ENCODE measurements at places on chromosomes 3 and 15.

- no peak for DNase-seq
Observed at GRCh38 chr15:60619131-60619530, 140.2 kb upstream of the ICE2 start.

GRCh38 chr3:187770224-187770623, 25.0 kb upstream of the BCL6 start:
- DNase-seq: peak; percentile 67

- no peak for DNase-seq
Observed at GRCh38 chr3:85977615-85978338, 1013.2 kb downstream of the VGLL3 start.

GRCh38 chr3:101876142-101876541, 26.8 kb downstream of the NFKBIZ start:
- DNase-seq: no peak

DNA sequence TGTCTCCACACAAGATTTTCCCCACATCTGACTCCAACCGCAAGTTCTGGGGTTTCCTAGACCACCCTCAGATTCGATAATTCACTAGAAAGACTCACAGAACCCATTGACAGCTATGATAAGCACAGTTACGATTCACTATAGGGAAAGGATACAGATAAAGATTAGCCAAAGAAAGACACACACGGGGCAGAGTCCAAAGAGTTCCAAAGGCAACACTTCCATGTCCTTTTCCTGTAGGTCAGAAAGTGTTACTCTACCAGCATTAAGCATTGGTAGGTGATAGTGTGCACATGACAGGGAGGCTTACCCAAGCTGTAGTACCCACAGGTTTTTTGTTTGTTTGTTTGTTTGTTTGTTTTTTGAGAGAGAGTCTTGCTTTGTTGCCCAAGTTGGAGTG, 48.1 kb downstream of the PHLDB2 start:
- no peak for DNase-seq

- DNase-seq: no peak
Observed at GRCh38 chr15:47266566-47266965, 450.7 kb upstream of the SEMA6D start.

GRCh38 chr15:62105266-62105665, 38.5 kb downstream of the C2CD4A start:
- peak; percentile 14 for DNase-seq

GRCh38 chr3:141845407-141846049, 30.9 kb upstream of the ATP1B3 start:
- DNase-seq: no peak

DNA sequence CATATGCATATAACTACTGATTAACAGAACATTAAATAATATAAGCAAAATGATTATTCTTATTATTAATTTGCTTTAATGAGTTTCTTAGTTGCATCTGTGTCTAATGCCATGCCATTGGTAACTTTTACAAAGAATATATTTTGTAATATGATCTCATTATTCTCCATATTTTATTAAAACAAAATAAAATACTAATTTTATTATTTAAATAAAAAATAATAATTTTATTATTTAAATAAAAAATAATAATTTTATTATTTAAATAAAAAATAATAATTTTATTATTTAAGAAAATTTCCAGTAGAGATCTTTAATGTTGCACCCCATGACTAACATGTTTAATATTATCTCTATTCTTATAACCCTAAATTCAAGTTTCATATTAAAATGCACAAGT, 771.1 kb downstream of the NR2F2 start:
- no peak for DNase-seq

DNA sequence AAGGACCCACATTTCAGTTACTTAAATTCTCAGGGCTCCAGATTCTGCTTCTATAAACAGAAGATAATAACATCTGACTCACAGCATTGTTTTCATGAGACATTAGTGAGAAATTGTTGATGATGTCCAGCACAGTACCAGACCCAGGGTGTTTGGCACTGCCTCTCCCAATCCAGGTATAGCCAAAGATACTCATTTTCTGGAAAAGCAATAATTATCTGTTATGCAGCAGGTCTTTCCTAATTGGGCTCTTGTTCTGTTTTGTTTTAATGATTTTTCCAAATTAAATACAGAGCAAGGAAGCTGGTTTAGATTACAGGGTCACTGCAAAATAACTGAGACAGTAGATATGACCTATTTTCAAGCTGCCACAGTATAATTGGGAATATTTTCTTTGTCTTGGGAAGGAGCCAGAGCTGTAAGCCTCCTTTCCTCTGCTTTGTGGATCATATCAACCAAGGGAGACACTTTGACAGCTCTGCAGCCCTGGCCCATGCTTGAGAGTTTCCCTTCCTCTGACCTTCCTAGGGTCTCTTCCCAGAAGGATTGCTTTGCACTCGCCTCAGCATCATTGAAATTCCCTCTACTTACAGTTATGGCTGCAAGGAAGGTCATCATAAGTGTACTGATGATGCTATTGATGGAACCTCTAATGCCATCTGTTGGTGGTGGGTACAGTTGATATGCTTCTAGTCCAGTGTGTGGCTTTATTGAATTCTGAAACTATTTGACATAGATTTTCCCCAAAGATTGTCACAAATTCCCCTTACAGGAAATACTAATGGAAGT, 522.4 kb upstream of the ADAMTS9 start:
- DNase-seq: no peak

- no peak for DNase-seq
Observed at GRCh38 chr3:23253214-23253613, 50.1 kb downstream of the UBE2E2 start.

- no peak for DNase-seq
Observed at GRCh38 chr3:37994639-37994972, 4.0 kb downstream of the VILL start.

- no peak for DNase-seq
Observed at GRCh38 chr3:9468460-9468859, 71.0 kb downstream of the SETD5 start.

GRCh38 chr3:194422188-194422587, 23.1 kb upstream of the GP5 start:
- no peak for DNase-seq

- DNase-seq: no peak
Observed at GRCh38 chr15:37872661-37873060, 61.8 kb upstream of the TMCO5A start.

GRCh38 chr3:143585720-143586456, 262.4 kb downstream of the SLC9A9 start:
- DNase-seq: no peak

GRCh38 chr3:149278911-149279310, 54.5 kb downstream of the TM4SF18 start:
- DNase-seq: no peak

DNA sequence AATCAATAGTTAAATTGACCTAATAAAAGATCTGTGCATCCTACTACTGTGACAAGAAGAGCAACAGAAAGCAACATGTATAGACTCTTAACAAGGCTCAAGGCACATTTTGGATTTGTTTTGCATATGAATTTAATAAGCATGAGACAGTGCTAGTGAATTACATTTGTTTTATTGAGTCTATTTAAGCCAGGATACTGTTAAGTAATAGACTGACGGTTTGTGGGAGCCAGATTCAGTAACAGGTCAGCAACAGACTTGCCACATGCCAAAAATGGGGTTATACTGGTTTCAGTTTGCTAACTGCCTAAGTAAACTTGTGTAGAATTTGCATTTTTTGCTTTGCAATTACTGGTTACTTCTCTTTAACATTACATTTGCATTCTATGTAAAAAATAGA, 54.0 kb downstream of the MBNL1 start:
- no peak for DNase-seq

GRCh38 chr15:25392806-25393205, 46.0 kb downstream of the UBE3A start:
- no peak for DNase-seq

GRCh38 chr15:61404567-61404966, 175.5 kb upstream of the RORA start:
- DNase-seq: no peak

GRCh38 chr3:168839653-168840052, 743.9 kb upstream of the GOLIM4 start:
- DNase-seq: no peak

GRCh38 chr3:122921791-122922651, 105.5 kb downstream of the SEMA5B start:
- no peak for DNase-seq

DNA sequence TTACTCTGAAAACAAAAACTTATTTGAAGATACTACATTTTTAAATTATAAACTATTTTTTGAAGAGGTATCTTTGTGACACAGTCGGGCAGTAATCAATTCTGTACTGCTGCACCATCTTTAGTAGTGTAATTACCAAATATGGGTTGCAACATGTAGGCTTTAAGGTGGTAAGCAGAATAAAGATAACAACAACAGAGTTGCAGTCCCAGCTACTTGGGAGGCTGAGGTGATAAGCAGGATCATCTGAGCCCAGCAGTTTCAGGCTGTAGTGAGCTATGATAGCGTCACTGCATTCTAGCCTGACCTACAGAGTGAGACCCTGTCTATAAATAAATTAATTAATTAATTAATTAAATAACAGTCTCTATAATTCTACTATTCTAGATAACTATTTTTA, 6.0 kb downstream of the PLOD2 start:
- no peak for DNase-seq

DNA sequence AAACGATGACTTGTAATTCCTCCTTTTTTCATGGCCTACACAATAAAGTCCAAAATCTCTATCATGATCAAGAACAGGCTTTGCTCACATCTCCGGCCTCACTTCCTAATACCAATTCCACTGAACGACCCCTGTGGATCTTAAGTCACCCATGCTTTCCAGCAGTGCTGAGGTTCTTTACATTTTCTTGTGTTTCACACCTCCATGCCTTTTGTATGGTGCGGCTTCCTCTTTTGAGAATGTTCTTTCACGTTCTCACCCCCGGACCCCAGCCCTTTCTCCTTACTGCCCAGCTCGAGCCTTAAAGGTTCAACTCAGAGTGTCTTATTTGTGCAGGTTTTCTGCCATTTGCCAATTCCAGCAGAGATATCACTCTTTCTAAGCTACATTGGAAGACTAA, 70.1 kb downstream of the CSNK1G1 start:
- DNase-seq: no peak

DNA sequence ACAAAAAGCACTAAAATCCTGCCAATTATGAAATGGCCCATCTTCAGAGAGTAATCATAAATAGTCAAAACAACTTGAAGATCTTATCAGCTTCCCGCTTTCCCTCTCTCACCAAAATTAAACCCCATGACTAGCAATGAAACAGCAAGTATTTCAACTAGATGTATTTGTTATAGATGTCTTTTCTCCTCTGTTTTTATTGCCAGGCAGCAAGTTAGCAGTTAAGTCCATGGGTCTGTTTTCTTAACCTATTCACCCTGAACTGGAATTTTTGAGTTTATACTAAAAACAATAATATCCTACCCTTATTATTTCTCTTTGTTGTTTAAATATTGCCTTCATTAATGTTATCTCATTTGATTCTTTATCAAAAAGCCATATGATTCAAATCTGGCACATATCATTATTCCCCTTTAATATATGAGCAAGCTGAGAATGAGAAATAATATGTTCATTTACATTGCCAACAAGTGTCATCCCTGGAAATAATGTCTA, 23.3 kb downstream of the AQP9 start:
- DNase-seq: no peak

DNA sequence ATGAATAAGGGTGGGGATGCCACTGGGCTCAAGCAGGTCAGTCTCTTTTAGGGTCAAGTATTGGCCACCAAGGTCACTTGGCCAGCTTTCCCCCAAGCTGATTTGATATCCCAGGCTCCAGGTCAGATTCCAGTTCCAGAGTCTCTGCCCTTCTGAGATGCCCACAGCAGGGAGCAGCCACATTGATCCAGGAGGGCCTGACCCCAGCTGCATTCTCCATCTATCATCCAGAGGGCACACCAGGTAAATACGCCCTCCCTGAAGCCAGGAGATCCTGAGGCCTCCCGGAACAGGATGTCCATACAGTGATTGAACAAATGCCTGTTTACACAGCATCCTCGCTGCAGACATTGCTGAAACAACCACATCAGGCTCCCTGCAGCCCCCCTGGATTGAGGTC, 264.6 kb upstream of the TLE3 start:
- no peak for DNase-seq

GRCh38 chr3:43597961-43598360, 23.9 kb downstream of the ANO10 start:
- DNase-seq: no peak

- no peak for DNase-seq
Observed at GRCh38 chr3:181358060-181358459, 353.7 kb upstream of the SOX2 start.
